BJ (cell line): ENCODE measurements at places on chromosomes 2 and 18.

GRCh38 chr2:222915092-222915957 lies 54.5 kb downstream of the ACSL3 start:
- DNase-seq: no peak

- DNase-seq: no peak
Observed at GRCh38 chr2:127887776-127888130, 2.0 kb upstream of the AMMECR1L start.

DNA sequence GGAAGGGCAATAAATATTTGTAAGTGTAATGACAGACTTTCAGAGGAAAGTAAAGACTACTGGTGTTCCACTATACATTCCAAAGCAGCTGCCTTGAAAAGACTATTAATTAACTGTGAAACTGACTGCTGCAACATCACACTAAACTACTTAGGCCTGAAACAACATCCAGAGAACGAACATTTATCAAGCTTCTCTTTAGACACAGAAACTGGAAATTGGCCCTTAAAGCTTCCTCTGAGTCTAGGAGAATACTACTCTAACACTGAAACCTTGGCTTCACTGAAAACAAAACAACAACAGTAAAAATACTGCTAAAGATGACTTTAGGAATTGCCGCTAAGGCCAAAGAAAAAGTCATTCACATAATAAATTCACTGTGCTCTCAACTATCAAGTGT lies 74.6 kb downstream of the ESCO1 start:
- DNase-seq: no peak

DNA sequence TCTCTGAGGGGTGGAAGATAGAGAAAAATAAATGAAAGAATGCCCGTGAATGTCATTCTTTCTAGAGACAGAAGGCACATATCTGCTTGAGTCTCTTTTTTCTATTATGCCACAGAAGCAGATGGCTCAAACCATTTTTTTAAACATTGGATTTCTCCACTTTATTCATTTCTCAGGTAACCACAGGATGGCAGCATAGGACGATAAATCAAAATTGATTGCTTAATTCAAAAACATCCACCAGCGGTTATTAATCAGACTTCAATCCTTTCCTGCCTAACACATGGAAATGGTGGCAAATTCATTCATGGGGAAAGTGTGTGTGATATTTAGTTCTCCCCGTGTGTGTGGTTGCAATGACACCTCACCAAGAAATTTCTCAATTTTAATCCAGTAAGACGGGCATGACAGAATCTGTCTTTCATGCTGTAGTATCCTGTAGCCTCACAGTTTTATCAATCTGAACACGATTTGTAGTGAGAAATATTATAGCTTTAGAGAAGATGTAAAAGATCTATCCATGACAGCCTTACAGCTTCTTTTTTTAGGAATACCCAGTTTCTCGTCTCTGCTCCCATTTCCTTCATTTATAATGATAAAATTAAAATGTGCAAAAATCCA lies 72.2 kb downstream of the DSC3 start:
- DNase-seq: no peak

DNA sequence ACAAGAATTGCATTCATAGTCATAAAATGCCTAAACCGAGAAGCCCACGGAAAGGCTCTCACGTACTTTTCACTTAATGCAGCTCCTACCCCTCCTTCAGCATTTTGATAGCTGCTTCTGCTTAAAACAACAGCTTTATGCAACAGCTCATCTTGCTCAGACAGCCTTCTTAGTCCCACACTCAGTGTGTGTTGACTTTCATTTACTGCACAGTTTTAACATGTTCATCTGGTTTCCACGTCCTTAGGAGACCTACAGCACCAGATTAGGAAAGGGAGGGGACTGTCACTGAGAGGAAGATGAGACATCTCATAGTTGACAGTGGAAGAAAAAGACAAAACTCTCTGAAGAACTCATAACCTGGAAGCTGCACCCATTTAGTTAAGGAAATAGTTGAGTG lies 435.4 kb downstream of the SETBP1 start:
- no peak for DNase-seq

GRCh38 chr2:16625201-16625729 lies 40.4 kb downstream of the CYRIA start:
- DNase-seq: no peak

- no peak for DNase-seq
Observed at GRCh38 chr2:114127372-114127771, 237.5 kb downstream of the ACTR3 start.

DNA sequence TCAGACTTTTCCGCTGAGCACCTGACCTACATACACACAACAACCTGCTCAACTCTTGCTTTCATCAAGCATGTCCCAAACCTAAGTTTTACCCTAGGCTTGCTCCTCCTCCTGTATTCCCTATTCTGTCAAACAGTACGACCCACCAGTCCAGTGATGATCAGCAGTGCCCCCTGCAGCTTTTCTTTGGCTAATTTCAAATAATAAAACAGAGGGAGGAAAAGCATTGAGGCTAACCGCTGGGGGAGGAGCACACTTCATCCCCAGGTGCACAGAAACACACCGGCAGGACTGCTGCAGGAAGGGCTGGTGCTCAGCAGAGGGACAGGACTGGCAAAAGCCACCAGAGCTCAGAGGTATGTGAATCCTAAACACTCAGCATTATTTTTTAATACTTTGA lies 21.2 kb downstream of the E2F6 start:
- DNase-seq: no peak

GRCh38 chr2:197261808-197262226 lies 48.8 kb downstream of the ANKRD44 start:
- no peak for DNase-seq

DNA sequence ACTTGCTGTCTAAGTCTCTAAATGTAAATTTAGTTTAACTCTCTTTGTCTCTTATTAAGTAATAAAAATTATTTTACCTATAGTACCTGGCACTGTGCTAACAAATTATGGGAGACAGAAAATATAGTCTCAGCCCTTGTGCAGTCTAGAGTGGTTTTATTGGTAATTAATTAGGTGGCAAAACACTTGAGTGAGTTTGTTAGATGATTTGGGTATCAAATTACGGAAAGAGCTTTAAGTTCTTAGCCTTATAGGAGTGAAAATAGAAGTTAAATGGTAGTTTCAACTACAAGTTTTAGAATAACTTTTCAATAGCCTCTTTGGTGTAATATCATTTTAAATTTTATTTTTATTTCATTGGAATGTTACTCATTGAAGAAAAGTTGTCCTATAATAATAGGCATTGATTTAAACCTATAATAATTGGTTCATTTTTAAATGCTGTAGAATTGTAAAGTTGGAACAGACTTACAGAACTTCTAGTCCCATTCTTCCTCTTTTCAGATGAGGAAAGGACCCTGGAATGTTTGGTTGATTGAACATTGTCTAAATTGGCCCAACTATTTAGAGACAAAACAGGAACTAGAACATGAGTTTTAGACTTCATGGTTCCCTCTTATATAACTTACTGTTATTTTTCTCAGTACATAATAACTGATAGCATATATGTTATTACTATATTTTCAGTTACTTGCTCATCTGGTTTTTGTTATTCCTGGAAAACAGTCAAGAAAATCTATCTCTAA lies 10.2 kb upstream of the HTR2B start:
- no peak for DNase-seq

- DNase-seq: no peak
Observed at GRCh38 chr18:55422456-55423180, 165.4 kb downstream of the TCF4 start.
